ENCODE measurements at places on chromosomes 5 and 9.

DNA sequence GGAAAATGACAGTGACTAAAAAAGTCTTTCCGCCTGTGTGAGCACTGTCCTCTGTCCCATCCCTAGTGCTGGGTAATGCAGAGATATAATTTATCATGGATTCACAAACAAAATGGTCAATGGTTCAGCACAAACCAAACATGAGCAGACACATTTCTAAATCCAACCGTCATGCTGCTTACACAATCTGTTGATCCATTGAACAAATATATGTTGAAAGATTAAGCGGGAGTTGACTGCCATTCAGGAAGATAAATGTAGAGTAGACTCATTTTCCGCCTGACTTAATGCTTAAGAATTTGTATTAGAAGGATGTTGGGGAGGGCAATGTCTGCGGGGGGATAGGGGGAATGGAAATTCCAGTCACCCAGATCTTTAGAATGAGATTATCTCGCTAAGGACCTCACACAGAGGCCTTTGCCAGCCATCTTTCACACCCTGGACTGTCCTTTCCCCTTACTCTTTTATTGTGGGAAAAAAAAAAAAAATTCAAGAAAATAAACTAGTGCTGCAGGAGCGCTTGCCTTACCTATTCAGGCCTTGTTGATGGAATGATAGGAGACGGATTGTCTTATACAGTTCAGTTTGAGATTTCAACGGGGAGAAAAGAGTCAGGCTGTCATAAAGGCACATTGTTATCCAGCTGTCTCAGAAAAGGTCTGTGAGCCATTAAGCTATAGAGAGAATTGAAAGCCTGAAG is 153.7 kb downstream of the TLE1 start:
- no peak for DNase-seq

DNA sequence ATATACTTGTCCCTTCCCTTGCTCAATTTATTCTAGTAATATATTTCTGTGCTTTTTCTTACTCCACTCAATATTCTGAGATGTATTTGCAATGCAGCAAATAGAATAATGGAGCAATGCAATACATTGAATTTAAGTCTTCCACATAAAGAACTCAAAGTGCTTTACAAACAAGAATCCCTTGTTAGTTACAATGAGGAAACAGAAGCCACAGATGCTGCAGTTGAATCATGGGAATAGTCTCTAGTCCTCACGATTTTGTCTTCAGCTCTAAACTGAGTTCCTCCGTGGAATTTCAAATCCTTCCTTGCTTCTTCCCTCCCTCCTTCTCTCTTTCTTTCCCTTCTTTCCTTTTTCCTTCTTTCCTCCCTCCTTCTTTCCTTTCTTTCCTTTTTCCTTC is 12.5 kb upstream of the TAS2R1 start:
- no peak for DNase-seq

GRCh38 chr9:112605518-112605917 is 112.4 kb downstream of the INIP start:
- no peak for DNase-seq

- DNase-seq, result peak; percentile 7
Observed at GRCh38 chr9:17045381-17045940, 89.4 kb upstream of the CNTLN start.

GRCh38 chr9:89330513-89330912 is 12.2 kb downstream of the SECISBP2 start:
- no peak for DNase-seq

DNA sequence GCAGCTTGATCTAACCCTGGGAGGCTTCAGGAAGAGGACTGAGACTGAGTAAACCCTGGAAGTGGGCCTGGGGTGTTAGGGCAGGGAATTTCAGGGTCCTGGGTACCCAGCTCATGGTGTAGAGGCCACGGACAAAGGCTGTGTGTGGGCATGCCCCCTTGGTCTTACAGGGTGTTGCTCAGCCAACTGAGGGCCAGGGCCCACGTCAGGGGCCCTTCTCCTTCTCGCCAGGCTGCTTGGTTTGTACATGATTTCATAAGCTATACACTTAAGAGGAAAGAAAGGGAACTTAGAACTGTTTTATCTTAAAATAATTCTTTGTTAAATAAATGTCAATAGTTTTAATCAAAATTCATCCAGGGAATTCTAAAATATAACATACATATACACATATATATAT is 95.4 kb downstream of the TLE4 start:
- DNase-seq, result no peak

DNA sequence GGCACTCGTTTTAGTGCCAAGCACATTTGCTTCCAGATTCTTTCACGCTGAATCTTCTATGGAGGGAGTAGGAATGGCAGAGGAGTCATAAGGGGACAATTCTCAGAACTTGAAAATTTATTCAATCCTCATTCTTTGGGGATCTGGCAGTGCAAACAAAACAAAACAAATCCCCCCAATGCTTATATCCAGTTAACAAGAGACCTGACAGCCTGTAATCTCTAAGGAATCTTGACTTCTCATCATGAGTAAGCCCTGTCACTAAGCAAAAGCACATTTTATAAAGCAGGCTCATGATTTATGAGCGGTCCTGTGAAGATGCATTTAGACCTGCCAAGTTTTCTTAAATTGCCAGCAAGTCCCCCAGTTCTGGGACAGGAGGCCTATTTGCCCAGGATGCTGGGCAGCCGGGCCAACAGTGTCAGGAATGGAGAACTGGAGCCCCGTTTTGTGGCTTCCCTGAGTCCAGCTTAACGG is 513.9 kb downstream of the CTNND2 start:
- no peak for DNase-seq

DNA sequence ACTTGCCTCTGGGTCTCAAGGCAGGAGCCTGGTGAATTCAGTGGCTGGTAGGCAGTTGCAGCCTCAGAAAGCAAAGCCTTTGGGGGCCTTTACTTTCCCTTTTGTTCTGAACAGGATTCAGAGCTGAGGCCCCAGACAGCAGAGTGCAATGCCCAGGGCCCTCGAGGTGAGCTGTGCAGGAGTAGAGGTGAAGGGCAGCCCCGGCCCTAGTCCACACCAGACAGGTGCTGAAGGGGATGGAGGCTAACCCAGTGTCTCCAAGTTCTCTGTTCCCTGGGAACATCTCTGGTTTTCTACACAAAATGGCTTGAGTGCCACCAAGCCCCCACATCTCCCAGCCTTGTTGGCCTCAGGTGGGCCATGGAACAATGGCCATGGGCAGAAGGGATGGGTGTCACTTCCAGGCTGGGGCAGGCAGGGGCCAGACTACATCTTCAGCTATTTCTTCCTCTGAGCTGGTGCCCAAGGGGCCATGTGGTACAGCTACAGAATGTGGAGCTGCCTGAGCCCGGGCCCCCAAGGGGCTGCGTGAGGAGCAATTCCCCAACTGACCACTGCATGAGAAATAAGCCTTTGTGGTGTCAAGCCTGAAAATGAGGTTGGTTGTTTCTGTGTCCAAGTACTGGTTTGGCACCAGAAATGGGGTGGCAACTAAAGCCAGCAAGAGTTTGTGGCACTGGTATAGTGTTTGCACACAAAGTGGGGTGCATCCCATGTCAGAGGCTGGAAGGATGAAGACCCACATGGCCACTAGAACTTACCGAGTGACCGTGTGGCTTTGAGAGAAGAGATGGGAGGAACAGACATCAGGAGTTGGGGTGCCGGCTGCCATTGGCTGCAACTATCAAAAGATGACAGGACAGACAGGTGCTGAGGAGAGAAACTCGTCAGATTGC is 57.8 kb downstream of the BARX1 start:
- no peak for DNase-seq

GRCh38 chr9:135343837-135344522 is 135.6 kb upstream of the PPP1R26 start:
- DNase-seq, result peak; percentile 55

GRCh38 chr9:111904891-111905291 is 8.3 kb downstream of the UGCG start:
- no peak for DNase-seq

DNA sequence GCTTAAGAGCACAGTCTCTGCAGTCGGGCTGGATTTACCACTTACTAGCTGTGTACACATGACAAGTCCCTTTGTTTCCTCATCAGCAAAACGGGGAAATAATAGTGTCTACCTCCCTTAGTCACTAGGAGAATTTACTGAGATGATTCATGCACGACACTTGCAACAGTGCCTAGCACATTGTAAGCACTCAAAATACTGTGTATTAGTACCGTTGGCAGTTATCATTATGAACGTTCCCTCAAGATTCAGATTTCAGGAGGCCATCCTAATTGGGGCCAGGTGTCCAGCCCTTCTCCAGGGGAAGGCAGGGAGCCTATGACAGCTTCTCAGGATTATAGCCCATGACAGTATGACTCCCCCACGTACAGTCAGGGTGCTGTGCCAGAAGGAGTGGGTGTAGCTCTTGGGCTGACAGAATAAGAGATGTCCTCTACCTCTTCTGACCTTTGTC is 164.3 kb downstream of the DOCK2 start:
- DNase-seq, result no peak

- DNase-seq, result no peak
Observed at GRCh38 chr5:56963246-56963645, 11.3 kb upstream of the MIER3 start.

- no peak for DNase-seq
Observed at GRCh38 chr5:133467335-133467779, 145.0 kb downstream of the FSTL4 start.

GRCh38 chr9:77024776-77025545 is 5.5 kb downstream of the FOXB2 start:
- no peak for DNase-seq

GRCh38 chr9:31347082-31347617 is 1037.3 kb upstream of the ACO1 start:
- DNase-seq, result peak; percentile 83

GRCh38 chr5:60399507-60399906 is 300.5 kb downstream of the DEPDC1B start:
- no peak for DNase-seq

DNA sequence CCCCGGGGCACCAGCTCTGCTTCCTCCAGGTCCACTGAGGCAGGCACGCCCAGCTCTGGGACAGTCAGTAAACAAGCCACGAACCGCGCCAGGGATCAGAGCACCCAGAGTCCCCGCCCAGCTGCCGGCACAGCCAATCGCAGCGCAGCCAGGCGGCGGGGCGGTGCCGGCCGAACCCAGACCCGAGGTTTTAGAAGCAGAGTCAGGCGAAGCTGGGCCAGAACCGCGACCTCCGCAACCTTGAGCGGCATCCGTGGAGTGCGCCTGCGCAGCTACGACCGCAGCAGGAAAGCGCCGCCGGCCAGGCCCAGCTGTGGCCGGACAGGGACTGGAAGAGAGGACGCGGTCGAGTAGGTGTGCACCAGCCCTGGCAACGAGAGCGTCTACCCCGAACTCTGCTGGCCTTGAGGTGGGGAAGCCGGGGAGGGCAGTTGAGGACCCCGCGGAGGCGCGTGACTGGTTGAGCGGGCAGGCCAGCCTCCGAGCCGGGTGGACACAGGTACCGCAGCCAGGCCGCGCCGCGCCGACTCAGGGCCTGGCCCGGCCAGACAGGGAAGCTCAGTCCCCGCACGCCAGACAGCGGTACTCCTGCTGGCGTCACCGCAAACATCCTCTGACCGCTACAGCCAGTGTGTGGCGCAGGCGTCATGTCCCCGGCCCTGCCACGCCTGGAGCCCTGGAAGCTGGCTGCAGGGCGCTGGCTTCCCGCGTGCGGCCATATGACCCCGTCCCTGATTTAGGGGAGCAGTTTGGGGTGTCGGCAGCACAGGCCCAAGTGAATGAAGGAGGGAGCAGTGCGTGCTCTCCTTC is at the start of gene CTSL:
TSS of gene CTSL (plus strand) at position 220 of the 810 bp plus-strand sequence. CDS start 1,485 bp downstream, outside the sequence.
- peak; percentile 92 for DNase-seq

- no peak for DNase-seq
Observed at GRCh38 chr5:78570646-78571045, 77.9 kb downstream of the LHFPL2 start.

DNA sequence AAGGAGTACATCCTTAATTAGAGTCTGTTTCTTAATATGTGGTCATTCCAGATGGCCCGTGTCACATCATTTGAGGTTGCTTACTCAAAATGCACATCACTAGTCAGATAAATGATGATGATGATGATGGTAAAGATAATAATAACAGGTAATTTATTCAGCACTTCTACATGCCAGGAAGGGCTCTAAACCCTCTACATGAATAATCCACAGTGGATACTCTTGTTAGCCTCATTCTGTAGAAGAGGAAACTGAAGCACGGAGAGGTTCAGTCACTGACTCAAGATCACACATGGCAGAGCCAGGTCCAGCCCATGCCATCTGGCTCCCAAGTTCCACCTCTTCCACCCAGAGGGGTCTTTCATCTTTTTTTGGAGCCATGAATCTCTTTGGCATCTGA is 11.7 kb downstream of the SH3PXD2B start:
- no peak for DNase-seq

DNA sequence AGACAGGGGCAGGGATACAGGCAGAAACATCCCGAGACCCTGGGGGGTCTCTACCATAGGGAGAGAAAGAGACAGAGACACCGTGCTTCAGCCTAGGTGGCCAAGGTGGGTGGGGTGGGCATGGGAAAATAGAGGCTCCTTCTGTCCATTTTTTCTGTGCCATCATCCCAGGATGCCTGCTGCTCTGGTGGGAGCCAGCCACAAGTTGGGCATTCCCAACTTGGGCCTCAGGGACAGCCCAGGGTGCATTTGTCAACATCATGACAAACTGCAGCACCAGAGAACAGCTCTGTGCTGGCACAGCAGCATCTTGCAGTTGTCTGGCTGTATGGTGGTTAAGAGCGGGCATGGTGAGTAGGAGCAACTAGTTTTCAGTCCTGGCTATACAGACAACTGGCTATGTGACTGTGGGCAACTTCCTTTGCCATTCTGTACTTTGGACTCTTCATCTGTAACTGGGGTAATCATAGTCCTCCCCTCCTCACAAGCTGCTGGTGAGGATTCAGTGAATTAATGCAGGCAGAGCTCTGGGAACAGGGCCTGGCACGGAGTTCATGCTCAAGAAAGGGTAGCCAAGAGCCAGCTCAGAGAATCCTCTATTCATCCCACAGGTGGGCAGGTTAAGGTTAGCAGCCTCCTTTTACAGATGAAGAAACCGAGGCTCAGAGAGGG is 100.4 kb downstream of the RGS3 start:
- DNase-seq, result no peak

- no peak for DNase-seq
Observed at GRCh38 chr5:138351056-138351455, 1.4 kb upstream of the KDM3B start.

GRCh38 chr9:83199240-83199639 is 136.3 kb upstream of the RASEF start:
- DNase-seq, result peak; percentile 78

DNA sequence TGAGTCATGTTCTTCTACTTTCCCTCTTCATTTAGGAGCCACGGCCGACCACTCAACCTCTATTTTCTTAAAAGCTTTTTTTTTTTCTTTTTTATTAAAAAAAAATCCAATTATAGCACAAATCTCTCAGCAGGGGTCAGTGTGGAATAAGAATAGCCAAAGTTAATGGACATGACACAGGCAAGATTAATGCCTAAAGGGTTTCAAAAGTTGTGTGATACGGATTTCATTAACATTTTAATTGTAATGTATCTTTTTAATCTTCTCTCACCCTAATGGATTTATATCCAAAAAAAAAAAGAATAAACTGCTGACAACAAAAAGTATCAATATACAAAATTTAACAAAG is 5.4 kb downstream of the NACC2 start:
- DNase-seq, result peak; percentile 63

GRCh38 chr5:170493028-170493820 is 10.6 kb upstream of the KCNIP1 start:
- no peak for DNase-seq
